ENCODE measurements at places on chromosomes 13 and 19.

- DNase-seq: no peak
Measured at GRCh38 chr13:94382517-94382916, 97.0 kb downstream of the DCT start.

DNA sequence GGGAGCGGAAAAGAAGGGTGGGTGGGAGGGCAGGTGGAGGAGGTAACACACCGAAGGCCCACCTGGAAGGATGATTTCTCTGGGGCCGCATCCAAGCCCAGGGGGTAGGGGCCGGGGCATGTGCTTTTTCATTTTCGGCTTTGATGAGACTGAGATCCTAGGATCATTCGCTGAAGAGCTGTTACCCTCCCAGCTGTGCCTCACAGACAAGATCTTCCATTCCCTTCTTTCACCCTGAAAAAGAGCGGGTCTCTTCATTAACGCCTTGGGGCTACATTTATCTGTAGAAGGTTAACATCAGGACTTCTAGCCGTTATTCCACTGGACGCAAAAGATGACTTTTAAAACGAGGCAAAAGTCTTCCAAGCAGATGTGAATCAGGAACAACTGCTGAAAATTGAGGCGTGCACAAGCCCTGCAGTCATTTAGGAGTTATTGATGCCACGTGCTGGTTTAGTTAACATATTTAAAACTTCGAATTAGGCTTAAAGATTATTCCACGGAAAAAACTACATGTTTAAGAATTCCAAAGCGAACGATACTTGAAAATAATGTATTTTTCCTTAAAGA lies 1.1 kb downstream of the LMO7 start:
- DNase-seq: no peak

GRCh38 chr13:75855216-75855615 lies 219.1 kb downstream of the LMO7 start:
- no peak for DNase-seq

DNA sequence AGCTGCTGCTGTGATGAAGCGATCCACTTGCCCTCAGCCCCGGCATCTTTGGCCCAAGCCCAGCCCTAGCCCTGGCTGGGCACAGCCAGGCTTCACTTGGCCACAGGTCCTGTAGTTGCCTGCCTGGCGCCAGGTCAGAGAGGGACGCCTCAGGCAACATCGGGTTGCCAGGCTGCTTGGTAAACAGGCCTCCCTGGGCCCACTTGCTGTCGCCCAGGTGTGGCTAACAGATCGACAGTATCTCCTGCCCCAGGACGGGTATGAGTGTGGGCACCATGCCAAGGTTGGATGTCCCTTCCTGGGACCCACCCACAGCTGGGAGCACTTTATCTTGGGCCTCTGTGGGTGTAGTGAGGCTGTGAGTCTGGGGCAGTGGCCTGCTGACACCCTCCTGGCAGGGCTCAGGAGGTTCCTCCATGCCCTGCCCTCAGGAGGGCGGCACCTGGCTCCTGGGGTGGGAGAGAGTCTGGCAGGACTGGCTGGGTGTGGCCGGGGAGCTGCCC lies 27.8 kb downstream of the CARM1 start:
- no peak for DNase-seq

DNA sequence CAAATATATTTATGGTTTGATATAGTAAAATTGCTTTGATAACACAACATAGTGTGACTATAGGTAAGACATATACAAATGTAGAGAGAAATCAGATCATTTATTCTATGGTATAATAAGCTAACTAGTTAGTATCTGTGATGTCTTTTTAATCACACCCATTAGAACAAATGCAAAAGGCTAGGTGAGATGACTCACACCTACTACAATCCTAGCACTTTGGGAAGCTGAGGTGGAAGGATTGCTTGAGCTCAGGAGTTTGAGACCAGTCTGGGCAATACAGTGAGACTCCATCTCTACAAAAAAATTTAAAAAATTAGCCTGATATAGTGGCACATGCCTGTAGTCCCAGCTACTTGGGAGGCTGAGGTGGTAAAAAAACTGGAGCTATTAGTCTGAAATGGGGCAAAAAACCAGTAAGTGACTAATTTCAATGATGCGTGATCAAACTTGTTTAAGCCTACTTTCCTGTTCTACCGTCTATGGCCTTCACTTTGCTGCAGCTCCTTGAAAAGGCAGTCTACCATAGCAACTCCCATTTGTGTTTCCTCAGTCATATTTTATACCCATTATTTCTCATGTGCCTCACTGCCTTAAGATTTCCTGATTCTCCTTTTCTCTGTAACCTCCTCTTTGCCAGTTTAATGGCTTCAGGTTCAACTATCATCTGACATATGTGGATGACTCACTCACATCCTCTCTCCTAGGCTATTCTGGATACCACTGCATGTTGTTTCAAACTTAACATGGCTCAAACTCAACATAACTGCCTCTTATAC lies 12.5 kb downstream of the ALG5 start:
- no peak for DNase-seq

DNA sequence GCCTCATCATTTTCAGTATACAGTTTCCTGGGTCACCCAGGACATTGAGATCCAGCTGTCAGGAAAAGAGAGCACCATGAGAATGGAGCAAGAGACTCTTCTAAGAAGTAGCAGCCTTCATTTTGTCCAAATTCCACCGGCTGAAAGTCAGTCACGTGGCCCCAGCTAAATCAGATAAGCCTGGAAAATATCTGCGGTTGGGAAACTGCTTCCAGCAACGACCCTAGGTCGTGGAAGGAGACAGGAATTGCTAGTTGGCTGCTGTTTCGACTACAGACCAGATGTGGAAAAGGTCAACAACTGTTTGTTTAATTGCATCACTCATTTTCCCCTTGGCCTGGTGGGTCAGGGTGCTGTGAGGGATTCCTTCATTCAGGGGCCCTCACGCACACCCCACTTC lies 107.0 kb downstream of the ZNF536 start:
- DNase-seq: peak; percentile 29

GRCh38 chr19:9935506-9936325 lies 599 bp downstream of the OLFM2 start:
- DNase-seq: no peak

GRCh38 chr13:88919970-88920628 lies 1248.9 kb downstream of the SLITRK5 start:
- DNase-seq: no peak

- DNase-seq: no peak
Measured at GRCh38 chr13:36130552-36131221, 495 bp downstream of the DCLK1 start.

GRCh38 chr13:80382576-80382975 lies 41.6 kb upstream of the SPRY2 start:
- no peak for DNase-seq

GRCh38 chr19:3949997-3950859 lies 17.4 kb downstream of the NMRK2 start:
- DNase-seq: no peak

DNA sequence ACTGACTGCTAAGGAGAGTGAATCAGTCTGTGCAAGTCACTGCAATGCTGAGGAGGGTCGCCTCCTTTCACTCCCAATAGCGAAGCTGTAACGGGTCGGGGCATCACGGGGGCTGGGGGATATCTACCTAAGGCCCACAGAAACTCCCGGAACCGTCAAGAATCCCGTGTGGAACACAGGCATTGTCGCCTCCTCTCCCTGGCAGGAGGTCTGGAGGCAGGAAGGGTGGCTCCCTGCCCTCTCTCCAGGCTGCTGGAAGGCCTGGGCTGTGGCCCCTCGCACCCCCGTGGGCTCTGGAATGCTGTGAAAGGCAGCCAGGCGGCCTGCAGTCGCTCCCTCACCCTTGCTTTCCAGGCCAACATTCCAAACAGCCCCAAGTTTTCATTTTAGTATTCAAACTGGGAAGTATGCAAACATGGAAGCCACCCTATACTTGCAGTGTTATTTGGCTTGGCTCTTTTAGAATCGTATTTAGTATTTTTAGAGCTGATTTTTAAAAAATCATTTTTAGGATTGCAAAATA lies 109.4 kb downstream of the CRYL1 start:
- no peak for DNase-seq

DNA sequence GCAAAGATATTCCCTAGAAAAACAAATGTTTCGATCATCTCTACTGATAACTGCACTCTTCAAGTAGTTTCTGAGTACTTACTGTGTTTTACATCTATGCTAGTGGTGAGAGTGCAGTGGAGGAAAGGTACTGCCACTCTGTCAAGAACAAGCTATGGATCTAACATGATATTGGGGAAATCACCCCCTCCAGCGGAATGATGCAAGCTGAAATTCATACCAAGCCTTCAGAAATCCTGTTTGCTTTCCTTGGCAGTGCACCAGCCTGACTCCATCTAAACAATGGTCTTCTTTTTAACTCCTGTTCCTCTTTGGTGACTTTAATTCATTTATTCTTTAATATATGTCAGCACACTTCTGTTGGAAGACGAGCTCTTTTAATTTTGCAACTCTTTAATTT lies 238.0 kb downstream of the PCDH9 start:
- DNase-seq: no peak

DNA sequence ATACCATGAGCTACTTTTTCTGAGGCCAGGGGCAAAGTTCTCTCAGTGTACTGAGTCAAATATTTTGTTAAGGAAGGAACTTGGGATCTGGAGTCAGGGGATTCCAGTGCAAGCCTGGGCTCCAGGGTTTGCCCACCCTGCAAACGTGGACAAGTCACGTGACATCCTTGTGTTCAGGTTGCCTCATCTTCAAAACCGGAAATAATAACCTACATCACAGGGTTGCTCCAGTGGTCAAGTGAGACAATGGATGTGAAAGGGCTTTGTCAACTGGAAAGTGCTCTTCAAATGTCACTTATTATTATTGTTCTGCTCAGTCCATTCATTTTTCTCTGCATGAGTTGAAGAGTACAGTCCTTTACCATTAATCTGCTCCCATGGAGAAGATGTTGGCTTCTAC lies 414.9 kb downstream of the COG6 start:
- no peak for DNase-seq

- no peak for DNase-seq
Measured at GRCh38 chr19:2625434-2625833, 77.1 kb downstream of the GNG7 start.

DNA sequence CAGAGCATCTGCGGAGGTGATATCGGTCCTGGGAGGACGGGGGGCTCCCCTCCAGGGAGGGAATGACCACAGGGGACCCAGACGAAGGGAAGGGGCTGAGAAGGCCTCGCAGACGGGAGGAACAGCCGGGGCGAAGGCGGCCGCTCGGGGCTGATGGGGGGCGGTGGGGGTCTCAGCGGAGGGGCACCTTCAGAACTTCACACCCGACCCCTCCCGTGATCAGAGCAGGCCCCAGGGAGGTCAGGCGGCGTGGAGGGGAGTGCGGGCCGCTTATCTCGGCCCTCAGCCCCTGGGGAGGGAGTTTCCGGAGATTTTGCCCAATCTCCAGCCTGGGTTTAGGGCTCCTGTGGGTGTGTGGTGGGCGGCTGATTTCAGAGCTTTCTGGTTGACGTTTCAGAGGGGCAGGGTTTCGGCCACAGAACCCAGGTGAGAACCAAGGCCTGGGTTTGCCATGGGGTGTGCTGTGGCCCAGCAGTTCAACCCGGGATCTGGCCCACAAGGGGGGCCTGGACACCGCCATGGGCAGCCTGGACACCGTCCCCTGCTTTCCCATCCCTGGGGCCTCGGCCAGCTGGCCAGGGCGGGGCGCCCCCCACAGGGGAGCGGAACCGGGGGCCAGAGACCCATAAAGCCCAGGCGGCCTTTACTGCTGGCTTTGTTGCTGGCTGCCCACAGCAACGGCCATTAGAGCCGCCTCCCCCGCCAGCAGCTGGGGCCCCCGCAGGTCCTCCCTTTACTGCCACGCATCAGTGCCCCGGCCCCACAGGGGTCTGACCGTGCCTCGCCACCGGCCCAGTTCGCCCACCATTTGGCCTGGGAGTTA lies 29.0 kb downstream of the ARID3A start:
- no peak for DNase-seq

GRCh38 chr19:18856385-18857126 lies 24.8 kb downstream of the UPF1 start:
- no peak for DNase-seq

- DNase-seq: peak; percentile 65
Measured at GRCh38 chr13:109509154-109509900, 277.1 kb downstream of the IRS2 start.

- peak; percentile 98 for DNase-seq
Measured at GRCh38 chr19:55216461-55217198, 7.3 kb upstream of the PTPRH start.

DNA sequence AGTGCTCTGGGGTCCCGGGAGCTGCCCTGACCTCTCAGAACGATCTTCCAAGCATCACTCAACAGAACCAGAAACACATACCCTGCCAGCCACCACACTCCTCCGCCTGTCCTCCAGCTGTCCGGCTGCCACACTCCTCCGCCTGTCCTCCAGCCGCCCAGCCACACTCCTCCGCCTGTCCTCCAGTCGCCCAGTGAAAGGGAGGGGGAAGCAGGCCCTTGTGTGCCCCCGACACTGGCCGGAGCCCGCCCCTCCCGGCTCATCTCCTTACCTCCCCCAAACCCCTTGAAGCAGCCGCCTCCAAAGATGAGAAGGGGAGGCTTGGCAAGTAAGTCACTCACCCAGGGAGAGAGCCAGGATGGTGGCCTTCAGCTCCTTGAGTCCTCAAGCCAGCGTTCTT lies 40.2 kb downstream of the STK24 start:
- DNase-seq: no peak

DNA sequence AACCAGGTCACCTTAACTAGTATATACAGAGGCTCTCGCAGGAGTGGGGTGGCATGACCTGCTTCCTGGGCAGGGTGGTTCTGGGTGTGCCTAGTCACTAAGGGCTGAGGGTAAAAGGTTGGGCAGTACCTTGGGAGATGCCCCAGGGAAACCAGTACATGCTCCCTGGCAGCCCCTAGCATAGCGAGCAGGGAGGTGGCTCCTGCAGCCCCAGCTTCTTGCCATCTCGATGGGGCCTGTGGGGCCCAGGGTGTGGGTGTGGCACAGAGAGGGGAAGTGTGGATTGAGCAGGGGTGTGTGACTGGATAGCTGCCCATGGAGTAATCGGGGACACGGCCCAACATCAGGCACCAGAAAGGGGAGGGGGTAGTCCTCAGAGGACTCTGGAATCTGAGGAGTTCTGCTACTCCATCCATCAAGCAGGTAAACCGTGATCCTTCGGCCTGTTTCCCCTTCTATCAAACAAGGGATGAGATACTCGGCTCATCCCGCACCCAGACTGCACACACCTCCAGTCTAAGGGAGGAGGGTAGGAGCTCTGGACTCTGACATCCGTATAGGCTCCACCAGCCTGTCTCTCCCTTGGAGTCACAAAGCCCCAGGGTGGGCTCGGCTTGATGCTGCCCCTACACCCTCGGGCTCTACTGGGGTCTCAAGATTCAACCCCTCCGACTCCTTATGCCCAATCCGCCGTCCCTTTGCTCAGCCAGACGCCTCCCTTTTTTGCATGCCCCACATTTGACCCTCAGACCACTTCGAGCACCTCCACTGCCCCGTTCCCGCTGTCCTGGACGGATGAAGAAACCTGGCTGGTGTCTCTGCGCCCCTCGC lies 1.1 kb downstream of the ZBTB45 start:
- no peak for DNase-seq

- DNase-seq: no peak
Measured at GRCh38 chr19:1521636-1522035, 2.2 kb upstream of the PLK5 start.

DNA sequence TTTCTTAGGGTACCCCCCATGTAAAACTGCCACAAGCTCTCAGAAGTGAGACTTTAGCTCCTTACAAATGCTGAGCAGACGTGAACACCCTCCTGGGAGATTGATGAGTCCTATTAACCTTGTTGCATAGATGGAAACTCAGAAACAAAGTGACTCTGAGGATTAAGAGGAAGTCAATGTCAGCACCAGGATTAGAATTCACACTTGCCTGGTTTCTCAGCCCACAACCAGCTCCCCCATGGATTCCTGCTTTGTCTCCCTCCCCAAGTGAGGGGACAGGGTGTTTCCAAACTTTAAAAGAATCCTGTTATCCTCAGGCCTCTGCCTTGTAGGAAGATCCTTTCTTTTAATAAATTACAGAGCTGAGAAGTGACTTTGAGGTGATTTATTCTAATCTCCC lies 324.4 kb downstream of the NDFIP2 start:
- no peak for DNase-seq

Data from fibroblast of skin of left quadriceps (primary cell).